ENCODE measurements at places on chromosomes 5 and 9. TPM values are rescaled to one million over a fixed set of nuclear protein-coding genes. Genes with fewer than 3 reads are reported as not detected.

DNA sequence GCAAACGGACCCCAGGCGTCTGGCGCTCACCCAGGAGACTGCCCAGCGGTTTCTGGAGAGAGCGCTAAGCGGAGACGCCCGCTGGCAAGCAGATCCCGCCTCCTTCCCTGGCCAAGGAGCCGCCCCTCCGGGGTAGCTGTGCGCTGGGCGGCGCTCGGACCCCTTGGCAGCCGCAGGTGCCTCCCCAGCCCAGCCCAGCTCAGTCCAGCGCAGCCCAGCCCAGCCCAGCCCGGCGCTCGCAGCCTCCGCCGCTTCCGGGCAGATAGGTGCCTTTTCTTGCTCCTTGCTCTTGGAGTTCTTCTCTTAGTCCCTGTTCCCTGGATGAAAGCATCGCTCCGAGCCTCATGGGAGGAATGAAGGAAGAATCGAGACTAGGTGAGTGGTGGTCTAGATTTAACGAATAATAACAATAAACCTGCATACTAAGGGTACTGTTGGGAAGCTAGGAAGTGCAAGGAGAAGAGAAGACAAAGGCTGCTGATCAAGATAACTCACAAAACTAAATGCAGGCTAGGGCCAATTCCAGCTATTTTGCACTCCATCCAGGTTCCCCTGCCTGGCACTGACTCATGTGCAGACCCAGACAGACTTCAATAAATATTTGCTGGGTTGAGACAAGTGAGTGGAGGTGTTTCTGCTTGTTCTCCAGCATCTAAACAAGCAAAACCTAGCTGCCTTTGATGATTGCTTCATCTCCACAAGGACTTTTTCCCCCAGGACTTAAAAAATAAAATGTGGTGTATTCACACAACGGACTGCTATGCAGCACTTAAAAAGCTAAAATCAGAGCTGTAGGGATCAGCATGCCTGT, at the start of gene STK32A:
Gene STK32A, plus strand, starts transcription at position 202 of the 811 bp plus-strand sequence. CDS start 4,609 bp downstream, outside the sequence.
- DNase-seq: peak; percentile 66

AK1 gene
- total RNA-seq: 36.6 TPM

GRCh38 chr5:3210531-3210930, 385.1 kb upstream of the IRX1 start:
- DNase-seq: no peak

DNA sequence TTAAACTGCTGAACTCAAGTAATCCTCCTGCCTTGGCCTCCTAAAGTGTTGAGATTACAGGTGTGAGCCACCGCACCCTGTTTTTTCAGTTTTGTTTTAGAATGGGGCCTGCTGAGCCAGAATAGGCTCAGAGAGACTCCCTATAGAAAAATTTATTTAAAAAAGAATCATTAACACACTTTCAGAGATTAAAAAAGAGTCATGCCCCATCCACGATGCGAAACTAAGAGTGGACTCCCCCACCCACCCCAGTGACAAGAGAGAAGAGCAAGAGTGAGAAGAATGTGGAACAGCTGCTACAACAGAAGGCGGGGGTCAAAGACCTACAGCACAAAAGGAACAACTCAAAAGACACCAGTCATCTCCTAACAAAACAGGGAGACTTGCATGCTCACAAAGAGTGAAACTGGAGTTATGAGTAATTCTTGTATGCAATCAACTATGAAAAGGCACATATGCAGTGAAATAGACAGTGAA, 47.2 kb downstream of the GLDC start:
- DNase-seq: no peak

GRCh38 chr9:95724253-95724991, 151.1 kb upstream of the ERCC6L2 start:
- DNase-seq: no peak

GRCh38 chr5:180870276-180871068, 9.4 kb upstream of the ZFP62 start:
- no peak for DNase-seq

DNA sequence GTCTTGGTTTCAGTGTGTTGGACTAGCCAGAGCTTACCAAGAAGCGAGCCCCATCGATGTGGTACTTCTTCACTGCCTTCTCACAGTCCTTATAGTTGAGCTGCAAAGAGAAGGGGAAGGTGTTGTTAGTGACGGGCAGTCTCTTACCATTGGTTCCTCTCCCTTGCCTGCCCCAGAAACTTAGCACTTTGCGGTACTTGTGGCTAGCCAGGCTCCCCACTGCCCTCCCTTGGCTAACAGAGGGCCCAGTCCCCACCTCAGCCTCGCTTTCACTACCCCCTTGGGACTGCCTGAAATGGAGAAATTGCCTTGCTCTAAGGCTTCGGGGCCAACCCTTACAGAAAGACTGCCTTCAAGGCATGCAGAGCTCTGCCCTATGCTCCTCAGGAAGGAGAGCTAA, 4.3 kb downstream of the LCP2 start:
- no peak for DNase-seq

DNA sequence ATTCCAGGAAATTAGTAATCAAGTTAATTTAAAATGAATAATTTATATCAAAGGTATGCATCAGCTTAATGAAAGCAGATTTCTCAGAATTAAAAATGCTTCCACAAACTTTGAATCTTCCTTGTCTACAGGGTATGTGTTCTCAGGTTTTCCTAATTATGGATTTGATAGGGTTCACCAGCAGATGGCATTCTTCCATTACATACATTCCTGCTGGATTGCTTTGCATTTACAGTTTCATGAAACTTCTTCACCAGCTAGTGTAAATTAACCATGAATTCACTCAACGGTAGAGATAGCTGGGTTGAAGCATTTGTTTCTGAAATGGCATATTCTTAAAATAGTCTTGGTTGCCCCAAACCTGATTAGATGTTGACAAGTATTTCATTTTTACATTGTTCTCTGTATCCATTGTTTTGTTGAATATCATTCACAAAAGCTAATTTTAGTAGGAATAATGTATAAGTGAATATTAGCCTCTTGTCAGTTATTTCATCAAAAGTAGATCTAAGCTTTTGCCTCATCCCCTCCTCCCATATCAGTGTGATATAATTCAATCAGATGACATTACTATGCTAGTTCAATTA, 68.7 kb upstream of the WDR41 start:
- no peak for DNase-seq

FGF1 gene
- 0.57 TPM for total RNA-seq

DNA sequence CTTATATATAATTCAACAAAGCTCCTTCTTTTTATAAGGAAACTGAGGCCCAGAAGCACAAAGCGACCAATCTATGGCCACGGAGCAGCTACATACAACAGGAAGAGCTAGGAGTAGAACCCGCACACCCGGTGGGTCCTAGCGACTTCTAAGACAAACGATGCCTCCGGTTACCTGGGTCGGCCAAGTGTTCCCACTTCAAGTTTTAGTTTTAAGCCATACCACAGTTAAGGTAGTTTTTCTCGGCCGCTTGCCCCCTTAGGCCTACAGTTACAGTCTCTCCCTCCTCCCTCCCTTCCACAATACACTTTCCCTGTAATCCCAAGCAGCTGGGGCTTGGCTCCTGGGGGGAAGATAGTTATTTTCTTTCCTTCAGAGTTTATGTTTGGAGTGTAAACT, 533 bp downstream of the SREK1IP1 start:
- DNase-seq: peak; percentile 6

- no peak for DNase-seq
Measured at GRCh38 chr9:129340427-129341170, 162.5 kb upstream of the IER5L start.

- no peak for DNase-seq
Measured at GRCh38 chr5:39137819-39138451, 63.7 kb upstream of the RICTOR start.

DNA sequence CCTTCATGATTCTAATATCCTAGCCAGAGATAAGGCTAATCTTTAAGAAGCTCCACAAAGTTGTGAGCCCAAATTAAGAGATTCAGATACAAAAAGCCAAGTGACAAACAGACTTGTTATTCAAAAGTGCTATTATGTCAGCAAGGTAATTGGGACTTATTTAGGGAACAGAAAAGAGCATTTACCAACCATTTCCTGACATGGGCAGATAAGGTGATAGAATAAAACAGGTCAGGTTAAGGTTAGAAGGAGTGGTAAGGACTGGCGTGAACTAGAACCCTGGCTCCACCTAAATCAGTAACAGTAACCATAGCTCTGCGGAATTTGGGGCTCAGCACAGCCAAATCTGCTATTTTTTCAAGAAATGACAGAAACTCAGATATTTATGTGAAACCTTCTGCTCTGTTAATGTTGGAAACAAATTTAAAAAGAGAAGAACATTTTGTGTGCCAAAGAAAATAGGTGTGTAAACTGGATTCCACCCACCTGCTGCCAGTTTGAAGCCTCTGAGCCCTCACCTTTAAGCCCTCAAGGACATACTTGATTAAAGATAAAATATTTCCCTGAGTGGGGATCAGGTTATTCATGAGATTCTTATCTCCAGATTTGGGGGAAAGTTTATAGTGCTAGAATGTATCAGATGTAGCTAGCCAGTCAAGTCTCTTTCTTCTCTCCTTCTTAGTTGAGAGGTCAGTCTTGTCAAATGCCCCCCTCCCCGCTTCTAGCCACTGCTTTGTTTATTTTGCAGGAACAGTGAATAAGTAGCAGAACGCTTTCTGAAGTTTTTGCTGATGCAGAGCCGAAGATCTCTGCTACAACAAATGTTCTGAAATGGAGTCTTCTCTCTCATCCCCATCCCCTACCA, 10.2 kb upstream of the ERMP1 start:
- no peak for DNase-seq

- DNase-seq: no peak
Measured at GRCh38 chr9:75992482-75993206, 102.2 kb downstream of the PCSK5 start.

TRIM36 gene
- 0.10 TPM for total RNA-seq

- no peak for DNase-seq
Measured at GRCh38 chr5:170545811-170546210, 42.0 kb downstream of the KCNIP1 start.

GRCh38 chr5:148858547-148858946, 32.1 kb downstream of the ADRB2 start:
- DNase-seq: no peak

GRCh38 chr5:158320178-158320674, 461.3 kb upstream of the CLINT1 start:
- no peak for DNase-seq

- no peak for DNase-seq
Measured at GRCh38 chr9:27586304-27586703, 13.0 kb upstream of the C9orf72 start.

DNA sequence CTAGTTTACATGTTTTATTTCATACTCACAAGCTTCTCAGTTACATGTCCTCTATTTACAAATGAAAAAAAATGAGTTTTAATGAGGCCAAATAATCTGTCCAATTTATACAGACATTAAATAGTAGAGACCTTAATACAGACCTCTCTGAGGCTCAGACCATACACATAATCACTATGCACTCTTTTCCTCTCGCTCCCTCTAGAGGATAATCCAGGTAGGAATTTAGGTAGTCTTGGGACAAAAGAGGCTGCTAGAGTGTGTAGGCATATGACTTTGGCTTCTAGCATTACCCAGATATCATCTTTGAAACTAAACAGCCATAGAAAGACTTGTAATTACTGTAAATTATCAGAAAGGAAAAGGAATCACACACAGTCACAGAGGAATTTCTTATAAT, 444.7 kb downstream of the HINT1 start:
- DNase-seq: no peak

GRCh38 chr9:16267281-16268066, 603.0 kb downstream of the BNC2 start:
- DNase-seq: peak; percentile 88

DNA sequence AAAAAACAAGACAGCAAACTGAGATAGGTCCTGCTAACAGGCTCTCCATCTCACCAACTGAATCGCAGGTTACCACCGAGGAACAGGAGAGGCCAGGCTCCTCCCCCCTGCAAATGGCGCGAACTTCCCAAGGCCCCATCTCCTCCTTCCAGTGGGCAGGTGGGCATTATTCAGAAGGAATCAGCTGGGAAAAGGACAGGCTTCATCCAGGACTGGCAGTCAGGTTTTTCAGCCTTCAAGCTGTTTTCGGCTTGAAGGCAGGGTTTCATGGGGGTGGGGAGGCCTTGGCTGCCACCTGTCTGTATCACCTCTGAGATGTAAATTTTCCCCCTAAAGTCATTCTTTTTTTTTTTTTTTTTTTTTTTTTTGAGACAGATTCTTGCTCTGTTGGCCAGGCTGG, 79.4 kb downstream of the SFXN1 start:
- no peak for DNase-seq

GRCh38 chr5:61333321-61333953, 1.4 kb downstream of the ZSWIM6 start:
- DNase-seq: peak; percentile 47

CA9 gene
- 0.40 TPM for total RNA-seq
